ENCODE measurements at places on chromosomes 2 and 18. TPM values are rescaled to one million over a fixed set of nuclear protein-coding genes. Genes with fewer than 3 reads are reported as not detected.

Gene CD207
- 0.51 TPM for total RNA-seq

Gene IL37
- not detected for total RNA-seq

Gene KCNJ13
- not detected for total RNA-seq

Gene COL4A3
- not detected for total RNA-seq

Gene IL36G
- not detected for total RNA-seq

Gene EDAR
- not detected for total RNA-seq

Gene ANKRD30B
- not detected for total RNA-seq

Gene RALBP1
- 38.1 TPM for total RNA-seq

Gene TUBA4A
- 27.5 TPM for total RNA-seq

Gene RAX
- not detected for total RNA-seq

Gene HOXD13
- 0.17 TPM for total RNA-seq

Gene RUFY4
- total RNA-seq = not detected

Gene CD302
- total RNA-seq = not detected

Gene TEX44
- total RNA-seq = not detected

Gene NEURL3
- total RNA-seq = not detected

DNA sequence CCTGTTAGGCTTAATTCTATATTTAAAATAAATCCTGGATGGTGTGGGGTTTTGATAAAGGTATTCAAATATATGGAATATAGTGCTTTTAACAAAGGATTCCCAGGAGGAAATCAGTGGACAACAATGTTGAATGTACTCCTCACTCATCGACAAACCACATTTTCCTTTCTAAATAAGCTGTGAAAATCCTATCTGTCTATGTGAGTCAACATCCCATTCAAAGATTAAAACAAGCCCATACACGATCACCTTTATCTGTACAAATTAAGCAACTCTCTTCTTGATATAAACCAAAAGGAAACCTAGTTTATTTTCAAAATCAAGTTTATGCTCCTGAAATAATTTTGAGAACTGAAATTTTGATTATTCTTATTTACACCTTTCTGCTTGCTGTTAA, 153.4 kb downstream of the ERBB4 start:
- DNase-seq = no peak

- no peak for DNase-seq
These were observed 197.8 kb upstream of the SIX2 start for GRCh38 chr2:45207101-45207500.

GRCh38 chr2:120773186-120773800, 37.6 kb downstream of the GLI2 start:
- DNase-seq = peak; percentile 5

GRCh38 chr2:207286106-207286505, 120.4 kb upstream of the KLF7 start:
- DNase-seq = no peak

- DNase-seq = no peak
These were observed 123.3 kb downstream of the PRKCE start for GRCh38 chr2:45774688-45775244.

- no peak for DNase-seq
These were observed 60.1 kb upstream of the DLX2 start for GRCh38 chr2:172162739-172163336.

DNA sequence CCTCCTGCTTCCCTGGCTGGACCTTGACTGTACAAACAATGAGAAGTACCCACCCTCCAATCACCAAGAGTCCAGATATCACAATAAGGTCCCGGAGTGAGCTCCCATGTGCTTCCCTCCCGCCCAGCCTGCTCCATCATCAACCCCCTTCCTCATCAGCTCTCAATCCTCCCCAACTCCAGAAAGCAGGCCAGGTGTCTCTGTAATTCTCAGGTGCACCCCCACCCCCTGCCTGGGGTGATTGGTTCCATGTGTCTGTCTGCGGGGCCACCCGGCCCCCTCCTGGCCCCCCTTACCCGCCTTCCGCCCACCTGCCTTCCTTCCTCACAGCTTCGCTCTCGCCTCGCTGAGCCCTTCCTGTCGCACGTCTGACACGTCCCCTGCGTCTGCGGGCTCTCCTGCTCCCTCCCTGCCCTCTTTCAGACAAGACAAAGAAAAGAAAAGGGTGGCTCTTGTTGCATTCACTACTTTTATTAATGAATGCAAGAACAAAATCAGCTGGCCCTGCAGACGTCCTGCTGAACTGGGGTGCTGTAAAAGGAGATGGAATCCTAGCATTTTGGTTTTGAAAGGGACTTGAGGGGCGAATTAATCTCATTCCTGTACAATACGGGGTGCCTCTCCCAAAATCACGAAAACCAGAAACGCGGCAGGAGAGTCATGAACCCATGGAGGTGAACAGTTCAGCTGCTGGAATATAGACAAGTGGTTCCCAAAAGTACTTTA, 26.5 kb upstream of the IGFBP2 start:
- DNase-seq = no peak

GRCh38 chr2:98896416-98896815, 39.6 kb downstream of the CRACDL start:
- peak; percentile 32 for DNase-seq

DNA sequence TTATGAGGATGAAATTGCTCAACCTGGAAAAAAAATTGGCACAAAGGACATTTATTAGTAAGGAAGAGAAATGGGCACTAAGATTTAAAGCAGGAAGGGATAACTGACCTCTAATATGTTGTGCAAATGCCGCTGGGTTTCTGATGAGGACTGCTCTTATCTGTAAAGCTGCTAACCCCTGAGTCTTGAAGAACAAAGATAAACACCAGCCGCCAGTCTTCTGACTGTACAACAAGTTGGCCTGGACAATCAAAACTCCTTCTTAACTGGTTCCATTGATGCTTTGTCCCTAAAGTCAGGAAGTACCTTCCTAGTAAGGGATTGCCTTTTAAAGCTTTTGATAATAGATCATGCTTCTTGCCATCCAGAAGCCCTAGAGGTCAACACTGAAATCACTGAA, 301.8 kb downstream of the TRIB2 start:
- DNase-seq = no peak

GRCh38 chr2:241030333-241030680, 31.9 kb downstream of the SNED1 start:
- DNase-seq = no peak

GRCh38 chr2:197453123-197453913, at the start of gene COQ10B:
COQ10B (plus strand) TSS chr2:197453552; CDS start chr2:197453561, 9 bp downstream.
- peak; percentile 96 for DNase-seq

- no peak for DNase-seq
These were observed 62.8 kb downstream of the SMIM21 start for GRCh38 chr18:75364512-75365253.

DNA sequence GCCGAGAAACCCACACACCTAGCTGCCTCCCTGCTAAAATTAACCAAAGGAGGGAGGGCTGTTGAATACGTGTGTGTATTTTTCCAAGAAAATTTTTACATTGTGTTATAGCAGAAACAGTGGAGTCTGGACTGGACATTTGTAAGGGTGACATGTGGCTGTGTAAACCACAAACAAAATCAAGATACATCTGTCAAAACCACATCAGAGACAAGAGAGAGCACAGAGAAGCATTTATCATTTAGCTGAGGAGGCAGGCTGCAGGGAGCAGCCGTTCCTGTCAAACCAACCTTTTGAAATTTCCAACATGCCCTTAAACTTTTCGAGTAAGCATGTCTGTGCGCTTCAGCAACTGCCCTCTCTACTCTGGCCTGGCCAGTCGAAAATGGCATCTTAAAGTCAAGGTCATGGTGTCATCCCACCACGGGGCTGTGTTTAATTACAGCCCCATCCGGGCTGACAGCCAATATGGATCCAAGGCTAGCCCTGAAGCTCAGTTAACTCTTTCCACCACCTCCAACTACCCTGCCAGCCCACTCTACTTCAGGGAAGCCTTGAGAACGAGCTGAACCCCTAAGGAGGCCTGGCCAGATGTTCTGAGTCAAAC, 8.4 kb downstream of the BCL11A start:
- no peak for DNase-seq

GRCh38 chr2:207676827-207677354, 34.5 kb upstream of the CCNYL1 start:
- DNase-seq = no peak

DNA sequence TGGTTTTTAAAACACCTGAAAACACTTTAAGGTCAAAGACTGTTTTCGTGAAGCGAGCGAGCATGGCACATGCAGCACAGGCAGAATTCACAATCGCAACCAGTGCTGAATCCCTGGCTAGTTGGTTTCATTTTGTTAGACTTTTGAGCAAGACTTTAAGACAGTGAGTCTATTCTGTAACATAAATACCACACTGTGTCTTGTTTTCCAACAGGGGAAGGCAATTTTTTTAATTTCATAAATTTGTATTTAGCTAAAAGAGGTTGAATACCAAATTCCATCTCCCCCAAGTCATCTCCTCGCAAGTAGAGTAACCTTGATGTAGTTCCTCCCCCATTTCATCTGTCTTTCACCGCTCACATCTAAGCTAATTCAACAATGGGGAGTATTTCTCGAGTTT, 1.4 kb downstream of the CERKL start:
- DNase-seq = no peak

- no peak for DNase-seq
These were observed 557 bp downstream of the DCC start for GRCh38 chr18:52340406-52341102.

DNA sequence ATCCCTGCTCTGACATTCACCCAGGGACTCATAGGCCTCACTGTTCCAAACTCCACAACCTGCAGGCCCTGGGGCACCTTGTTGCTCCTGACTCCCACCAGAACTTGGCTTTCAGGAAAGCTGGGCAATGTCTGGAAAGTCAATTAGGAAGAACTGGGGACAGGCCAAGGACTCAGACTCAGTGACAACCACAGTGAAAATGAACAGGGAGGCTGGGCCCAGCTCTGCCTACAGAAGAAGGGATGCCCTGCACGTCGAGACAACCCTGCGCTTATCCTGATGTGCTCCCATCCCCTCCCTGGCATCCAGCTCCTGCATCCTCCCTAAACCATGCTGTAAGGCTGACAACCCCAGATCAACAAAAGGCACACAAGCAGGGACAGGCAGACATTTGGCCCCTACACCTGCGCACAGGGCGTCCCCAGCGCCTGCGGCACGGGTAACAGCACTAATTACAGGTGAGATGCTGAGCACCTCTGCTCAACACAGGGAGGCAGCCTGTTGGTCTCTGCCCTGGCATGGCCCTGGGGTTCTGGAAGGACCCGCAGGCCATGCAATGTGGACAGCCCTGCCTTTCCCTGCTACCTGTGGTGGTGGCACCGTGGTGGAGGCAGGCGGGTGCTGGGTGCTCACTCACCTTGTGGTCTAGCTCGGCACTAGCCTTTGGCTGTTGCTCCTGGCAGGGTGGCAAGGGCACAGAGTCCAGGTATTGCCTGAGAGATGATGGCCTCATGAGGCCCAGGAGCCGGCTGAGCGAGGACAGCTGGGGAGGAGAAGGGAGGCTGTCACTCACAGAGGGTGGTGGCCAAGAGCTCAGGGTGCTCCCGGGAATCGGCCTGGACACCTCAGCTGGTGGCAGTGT, 23.6 kb upstream of the SEMA4C start:
- DNase-seq = no peak

- DNase-seq = no peak
These were observed 15.1 kb downstream of the MYCN start for GRCh38 chr2:15955232-15955988.

DNA sequence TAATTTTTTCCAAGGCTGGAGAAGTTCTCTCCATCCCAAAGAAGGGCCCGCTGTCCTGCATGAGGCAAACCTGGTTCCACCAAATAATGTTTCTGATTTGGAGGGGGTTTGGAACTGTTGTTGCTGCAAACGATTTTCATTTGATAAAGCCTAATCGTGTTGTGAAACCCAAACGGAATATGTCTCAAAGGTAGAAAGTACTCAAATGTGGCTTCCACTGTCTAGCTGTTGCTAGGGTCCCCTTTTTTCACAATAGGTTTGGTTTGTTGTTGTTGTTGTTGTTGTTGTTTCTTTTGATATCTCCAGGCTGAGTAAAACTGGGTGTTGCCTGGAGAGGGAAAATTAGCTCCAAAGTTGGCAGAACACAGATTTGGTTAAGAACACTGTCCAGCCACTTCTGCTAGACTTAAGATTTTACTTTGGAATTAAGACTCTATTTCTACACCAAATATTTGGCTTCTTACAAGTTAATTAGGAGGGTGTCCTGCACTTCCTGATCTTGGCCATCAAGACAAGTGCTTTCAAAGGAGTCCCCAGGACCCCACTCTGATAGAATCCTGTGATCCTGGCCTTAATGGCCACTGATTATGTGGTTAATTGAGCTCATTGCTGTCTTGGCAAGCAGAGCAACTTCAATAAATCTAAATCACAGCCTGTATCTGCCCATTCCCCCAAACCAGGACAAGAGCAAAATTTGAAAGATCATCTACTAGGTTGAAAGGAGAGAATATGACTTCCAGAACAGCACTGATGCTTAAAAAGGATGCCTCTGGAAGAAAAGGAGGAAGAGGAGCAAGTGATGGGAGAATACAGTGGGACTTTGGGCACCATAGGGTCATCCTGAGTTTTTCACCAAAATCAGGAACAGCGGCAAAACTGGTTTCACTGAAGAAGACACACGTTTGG, 3.3 kb upstream of the HOXD13 start:
- DNase-seq = no peak

DNA sequence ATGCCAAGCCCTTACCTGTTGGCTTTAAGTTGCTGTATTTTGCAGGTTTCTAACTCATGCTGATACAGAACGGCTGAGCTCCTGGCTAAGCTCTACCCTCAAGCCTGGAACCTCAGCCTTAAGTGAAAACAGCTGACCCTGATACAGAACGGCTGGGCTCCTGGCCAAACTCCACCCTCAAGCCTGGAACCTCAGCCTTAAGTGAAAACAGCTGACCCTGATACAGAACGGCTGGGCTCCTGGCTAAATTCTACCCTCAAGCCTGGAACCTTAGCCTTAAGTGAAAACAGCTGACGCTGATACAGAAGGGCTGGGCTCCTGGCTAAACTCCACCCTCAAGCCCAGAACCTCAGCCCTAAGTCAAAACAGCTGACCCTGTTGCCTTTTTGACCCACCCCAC, 17.6 kb upstream of the DNER start:
- no peak for DNase-seq

GRCh38 chr2:108805782-108806181, 19.2 kb downstream of the CCDC138 start:
- no peak for DNase-seq

- no peak for DNase-seq
These were observed 293.3 kb upstream of the PARD3B start for GRCh38 chr2:204251998-204252376.

- peak; percentile 57 for DNase-seq
These were observed 570.5 kb upstream of the SOX11 start for GRCh38 chr2:5121642-5122041.

Data from glutamatergic neuron (in vitro differentiated cells).